Motor neuron (in vitro differentiated cells): ENCODE measurements at places on chromosomes 5 and 9. TPM values are rescaled to one million over a fixed set of nuclear protein-coding genes. Genes with fewer than 3 reads are reported as not detected.

The TMEM174 gene
- total RNA-seq, result 0.41 TPM in 1 of 2 replicates, not detected in the other

The SLC6A3 gene
- 0.09 and 0.31 TPM in 2 replicates for total RNA-seq

The AHRR gene
- 2.2 and 2.3 TPM in 2 replicates for total RNA-seq

The AGGF1 gene
- 12.5 and 13.5 TPM in 2 replicates for total RNA-seq

The OTULINL gene
- 7.3 and 7.6 TPM in 2 replicates for total RNA-seq

The ITK gene
- 2.0 TPM in 1 of 2 replicates, not detected in the other for total RNA-seq

The F2RL2 gene
- 0.32 and 0.52 TPM in 2 replicates for total RNA-seq

The IFNA21 gene
- 0.25 TPM in 1 of 2 replicates, not detected in the other for total RNA-seq

The PCDHGA12 gene
- 15.6 and 16.1 TPM in 2 replicates for total RNA-seq

The AK1 gene
- 27.8 and 46.1 TPM in 2 replicates for total RNA-seq

The CCDC127 gene
- 5.8 and 6.2 TPM in 2 replicates for total RNA-seq

The MEIKIN gene
- not detected in 2 replicates for total RNA-seq

The DNAJB5 gene
- 30.2 and 36.2 TPM in 2 replicates for total RNA-seq

The GABRA6 gene
- total RNA-seq, result not detected in 2 replicates

The FOXD4L6 gene
- total RNA-seq, result not detected in 2 replicates

The AIF1L gene
- 6.0 and 6.2 TPM in 2 replicates for total RNA-seq

The ZNF608 gene
- total RNA-seq, result 107 and 128 TPM in 2 replicates

The SPATA31A3 gene
- not detected in 2 replicates for total RNA-seq

The CBY3 gene
- 1.9 and 2.7 TPM in 2 replicates for total RNA-seq

The SNX2 gene
- total RNA-seq, result 49.9 and 50.5 TPM in 2 replicates

The LECT2 gene
- total RNA-seq, result 0.81 TPM in 1 of 2 replicates, not detected in the other

The SUB1 gene
- 378 and 422 TPM in 2 replicates for total RNA-seq

The TNC gene
- 1.9 and 2.4 TPM in 2 replicates for total RNA-seq

The SLC27A4 gene
- 19.2 and 20.4 TPM in 2 replicates for total RNA-seq

The TSSK1B gene
- total RNA-seq, result 0.21 and 0.37 TPM in 2 replicates
